Vagina (tissue), 2 donors: ENCODE measurements at places on chromosomes 5 and 9.

DNA sequence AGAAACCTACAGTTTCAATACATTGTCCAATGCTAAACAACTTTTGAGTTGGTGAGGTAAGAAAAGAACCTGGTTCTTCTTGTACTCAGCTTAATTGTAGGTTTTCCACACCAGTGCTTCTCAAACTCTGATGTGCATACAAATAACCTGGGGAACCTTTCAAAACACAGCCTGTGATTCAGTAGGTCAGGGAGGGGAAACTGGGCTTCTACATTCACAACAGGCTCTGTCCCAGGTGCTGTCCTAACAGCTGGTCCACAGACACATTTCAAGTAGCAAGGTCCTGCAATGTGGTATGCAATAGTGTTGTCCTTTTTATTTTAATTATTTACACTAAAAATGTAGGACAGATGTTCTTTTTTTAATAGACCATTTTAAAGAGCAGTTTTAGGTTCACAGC is 47.4 kb upstream of the SNCAIP start:
- H3K27me3 ChIP-seq: no peaks in the 10 kb centered on the region
- H3K4me1 ChIP-seq: no peaks in the 10 kb centered on the region
- H3K36me3 ChIP-seq: no peaks in the 10 kb centered on the region
- no peak overlapping the region for H3K27ac ChIP-seq
- DNase-seq: no peak
- no peak overlapping the region for H3K4me3 ChIP-seq

DNA sequence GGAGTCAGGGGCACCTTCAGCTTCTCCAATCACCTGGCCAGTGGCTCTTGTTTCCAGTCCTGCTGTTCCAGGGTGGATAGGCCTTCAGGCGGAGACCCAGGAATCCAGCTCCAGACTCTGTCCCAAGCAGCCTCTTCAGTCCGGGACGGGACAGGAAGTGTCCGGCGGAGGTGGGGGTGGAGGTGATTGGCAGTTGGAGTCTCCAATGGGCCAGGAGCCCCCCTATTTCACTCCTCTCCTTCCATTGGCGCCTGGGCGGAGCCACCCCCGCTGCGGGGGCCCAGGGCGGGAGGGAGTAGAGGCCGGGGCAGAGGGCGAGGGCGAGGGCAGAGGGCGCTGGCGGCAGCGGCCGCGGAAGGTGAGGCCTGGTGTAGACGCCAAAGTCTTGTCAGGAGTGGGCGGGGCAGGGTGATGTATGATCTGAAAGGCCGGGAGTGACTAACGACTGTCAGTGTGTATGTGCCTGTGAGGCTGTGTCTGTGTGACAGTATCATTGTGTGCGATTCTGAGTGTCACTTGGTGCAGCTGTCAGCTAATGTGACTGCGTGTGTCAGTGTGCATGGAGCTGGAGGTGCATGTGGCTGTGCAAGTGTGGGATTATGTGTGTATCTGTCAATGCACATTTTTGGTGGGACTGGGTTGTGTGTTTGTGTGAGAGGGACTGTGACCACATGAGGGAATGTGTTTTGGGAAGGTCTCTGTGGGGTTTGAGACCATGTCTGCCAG is at the start of gene IL11RA:
Gene IL11RA (plus strand): TSS at position 310 of the 726 bp plus-strand sequence. CDS start 3,033 bp downstream, outside the sequence.
- H3K27me3 ChIP-seq: no peaks in the 10 kb centered on the region
- DNase-seq: no peak
- peaks cover 15% of the 10 kb centered on the region for H3K36me3 ChIP-seq
- H3K4me1 ChIP-seq: peaks cover 73% of the 10 kb centered on the region

GRCh38 chr5:56761151-56761885 is 54.0 kb upstream of the MAP3K1 start:
- no peaks in the 10 kb centered on the region for H3K4me1 ChIP-seq
- no peaks in the 10 kb centered on the region for H3K36me3 ChIP-seq
- H3K27ac ChIP-seq: no peak overlapping the region
- DNase-seq: no peak
- no peaks in the 10 kb centered on the region for H3K27me3 ChIP-seq
- H3K4me3 ChIP-seq: no peak overlapping the region

DNA sequence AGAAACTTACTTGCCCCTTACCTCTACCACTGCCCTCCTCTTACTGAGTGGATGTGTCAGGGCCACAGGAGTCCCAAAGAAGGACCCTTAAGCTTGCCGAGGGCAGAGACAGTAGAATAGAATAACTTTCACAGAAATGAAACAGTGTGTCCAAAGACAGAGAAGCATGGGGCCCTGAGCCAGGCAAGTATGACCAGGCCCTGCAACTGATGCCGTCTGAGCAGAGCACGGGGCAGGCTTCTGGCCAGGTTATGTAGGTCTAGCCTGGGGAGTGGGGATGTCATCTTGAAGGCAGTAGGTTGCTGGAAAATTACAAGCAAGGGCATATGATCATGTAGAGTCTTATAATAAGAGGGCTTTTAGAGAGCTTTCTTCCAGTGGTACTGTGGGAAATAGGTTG is 415.4 kb downstream of the KDM4C start:
- no peaks in the 10 kb centered on the region for H3K27me3 ChIP-seq
- DNase-seq: no peak
- peaks cover 7% of the 10 kb centered on the region for H3K36me3 ChIP-seq
- no peak overlapping the region for H3K27ac ChIP-seq
- no peak overlapping the region for H3K4me3 ChIP-seq
